AG09309 (cell line): ENCODE measurements at places on chromosomes 6 and 20.

DNA sequence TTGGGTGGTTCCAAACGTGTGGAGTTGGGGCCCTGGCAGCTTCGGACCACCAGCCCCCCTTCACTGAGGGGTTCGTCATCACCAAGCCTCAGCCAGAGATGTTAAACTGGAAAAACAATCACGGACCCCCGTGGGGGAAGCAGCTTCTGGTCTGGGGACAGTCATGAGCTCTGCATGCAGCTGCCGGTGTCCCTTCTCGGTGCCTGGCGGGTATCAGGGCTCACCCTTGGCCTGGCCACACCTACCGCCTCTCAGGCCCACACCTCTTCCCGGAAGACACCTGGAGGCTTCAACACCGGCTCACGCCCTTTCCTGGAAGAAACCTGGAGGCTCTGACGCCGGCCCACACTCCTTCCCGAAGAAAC, 77.8 kb upstream of the BHLHE23 start:
- no peak for DNase-seq

DNA sequence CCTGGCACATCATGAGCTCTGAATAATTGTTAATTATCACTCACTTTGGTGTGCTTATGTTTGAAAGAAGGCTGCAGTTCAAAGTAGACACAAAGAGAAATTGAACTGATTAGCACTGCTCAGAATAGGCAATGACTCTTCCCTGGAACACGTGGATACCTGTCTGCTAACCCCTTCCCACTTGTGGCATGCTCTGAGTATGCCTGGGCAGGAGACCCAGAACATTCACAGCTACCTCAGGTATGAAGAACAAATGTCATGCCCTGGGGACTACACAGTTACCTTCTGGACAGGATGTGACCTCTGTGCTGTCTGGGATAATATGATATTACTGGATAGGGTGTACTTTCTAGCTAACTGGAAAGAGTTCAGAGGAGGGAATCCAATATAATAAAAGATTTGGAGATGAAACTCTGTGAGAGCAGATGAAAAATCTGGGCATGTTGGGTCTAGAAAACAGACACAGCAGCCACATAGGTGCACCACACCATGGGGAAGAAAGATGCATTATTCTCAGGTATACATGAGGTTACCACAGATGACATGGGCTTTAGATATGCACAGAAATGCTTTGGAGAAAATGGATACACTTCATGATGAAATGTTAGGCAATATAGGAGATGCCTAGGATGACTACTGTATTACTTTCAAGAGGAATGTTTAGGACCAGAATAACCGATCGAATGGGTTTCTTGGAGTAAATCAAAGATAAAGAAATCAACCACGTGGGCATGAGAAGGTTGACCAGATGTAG, 324.2 kb upstream of the PREP start:
- no peak for DNase-seq

DNA sequence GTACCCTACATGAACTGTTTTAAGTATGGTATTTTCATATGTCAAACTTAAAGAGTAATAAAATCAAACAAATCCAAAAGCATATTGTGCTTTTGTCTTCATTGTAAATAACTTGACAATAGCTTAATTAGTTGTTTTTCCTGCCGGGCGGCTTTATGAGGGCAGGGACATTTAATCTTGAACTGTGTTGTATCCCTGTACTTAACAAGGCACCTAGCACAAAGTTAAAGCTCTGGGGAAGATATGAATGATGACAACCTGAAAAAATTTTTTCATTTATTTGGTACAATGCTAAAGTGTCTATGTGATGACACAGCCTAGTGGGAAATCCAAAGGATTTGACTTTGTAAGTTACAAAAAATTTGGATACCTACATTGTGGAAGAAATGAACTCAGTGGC, 502 bp upstream of the HACE1 start:
- no peak for DNase-seq

DNA sequence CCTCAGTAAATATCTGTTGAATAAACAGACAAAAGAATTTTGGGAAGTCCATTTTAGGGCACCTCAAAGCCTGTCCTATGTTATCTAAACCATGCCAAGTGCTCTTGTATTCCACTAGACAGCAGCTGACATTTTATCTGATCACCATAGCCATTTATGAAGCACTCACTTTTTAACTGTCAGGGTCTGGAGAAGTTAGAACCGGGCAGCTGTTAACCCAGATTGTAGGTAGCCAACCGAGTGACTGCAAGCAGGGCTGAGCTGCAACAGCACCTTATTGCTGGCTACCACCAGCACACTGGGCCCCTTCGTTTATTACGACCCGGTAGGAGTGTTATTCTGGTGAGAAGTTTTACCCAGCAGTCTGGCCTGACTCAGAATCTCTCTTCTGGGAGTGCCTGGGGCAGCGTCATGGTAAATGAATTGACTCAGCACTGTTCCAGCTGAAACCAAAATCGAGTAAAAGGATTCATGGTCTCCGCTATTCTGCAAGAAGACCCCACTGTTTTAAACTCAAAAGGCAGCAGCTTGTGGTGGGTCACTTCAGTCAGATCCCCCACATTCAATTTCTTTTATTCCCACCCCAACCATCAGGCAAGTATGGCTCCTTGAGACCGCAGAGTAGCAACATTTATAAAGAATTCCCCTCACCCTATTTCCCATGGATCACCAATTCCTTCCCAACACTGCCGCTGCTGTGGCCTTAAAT, 1.7 kb downstream of the UBE2V1 start:
- no peak for DNase-seq

GRCh38 chr6:152316024-152316423, 321.1 kb downstream of the SYNE1 start:
- DNase-seq, result no peak
